ENCODE measurements at places on chromosomes 1 and 21.

GRCh38 chr1:101199637-101199982 lies 37.2 kb upstream of the S1PR1 start:
- DNase-seq: no peak

DNA sequence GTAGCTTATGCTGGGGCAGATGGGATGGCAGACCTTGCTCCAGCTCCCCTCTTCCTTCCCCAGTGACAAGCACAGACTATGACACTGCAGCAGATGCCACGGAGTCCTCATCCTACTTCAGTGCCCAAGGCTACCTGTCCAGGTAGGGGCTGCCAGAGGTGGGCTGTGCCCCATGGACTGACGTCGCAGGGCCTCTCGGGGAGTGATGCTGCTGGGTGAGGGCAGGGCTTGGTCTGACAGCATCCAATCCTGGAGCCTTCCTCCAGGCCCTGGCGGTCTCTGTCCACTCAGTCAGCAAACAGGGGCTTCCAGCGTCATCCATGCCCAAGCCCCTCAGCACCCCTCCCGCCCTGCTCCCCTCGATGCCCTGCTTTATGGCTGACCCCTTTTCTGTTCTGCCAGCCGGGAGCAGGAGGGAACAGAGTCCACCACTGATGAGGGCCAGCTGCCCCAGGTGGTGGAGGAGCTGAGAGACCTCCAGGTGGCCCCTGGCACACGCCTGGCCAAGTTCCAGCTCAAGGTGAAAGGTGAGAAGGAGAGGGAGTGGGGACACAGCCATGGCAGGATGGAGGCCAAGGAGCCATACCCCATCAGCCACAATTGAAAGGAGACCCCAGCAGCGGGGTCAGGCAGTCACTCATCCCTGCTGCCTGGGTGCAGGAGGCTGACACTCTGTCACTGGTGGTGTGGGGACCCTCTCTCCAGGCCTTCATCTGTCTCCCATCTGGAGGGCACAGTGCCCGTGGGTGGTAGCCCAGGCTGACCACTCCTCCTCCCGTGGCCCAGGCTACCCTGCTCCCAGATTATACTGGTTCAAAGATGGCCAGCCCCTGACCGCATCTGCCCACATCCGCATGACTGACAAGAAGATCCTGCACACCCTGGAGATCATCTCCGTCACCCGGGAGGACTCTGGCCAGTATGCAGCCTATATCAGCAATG lies 73.6 kb downstream of the TRIM11 start:
- no peak for DNase-seq

DNA sequence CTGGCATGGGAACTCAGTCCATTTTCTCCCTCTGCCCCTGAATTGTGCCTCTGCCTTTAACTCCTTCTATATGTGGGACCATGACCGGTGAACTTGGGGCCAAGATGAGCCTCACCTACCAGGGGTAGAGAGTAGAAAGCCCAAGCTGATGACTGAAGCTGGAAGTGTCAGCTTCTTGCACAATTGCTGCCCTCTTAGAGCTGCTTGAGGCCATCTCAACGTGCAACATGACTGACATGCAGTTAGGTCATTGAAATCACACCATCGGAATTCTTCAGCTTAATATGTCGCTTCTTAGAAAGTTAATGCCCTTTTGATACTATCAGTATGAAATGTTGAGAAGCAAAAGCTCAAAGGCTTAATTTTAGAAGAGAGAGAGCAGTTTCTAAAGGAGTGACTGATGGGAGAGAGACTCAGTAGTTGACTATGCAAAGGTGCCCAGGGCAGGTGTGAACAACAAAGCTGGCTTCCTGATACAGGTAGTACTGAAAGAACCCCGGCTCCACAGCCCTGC lies 89.4 kb upstream of the UBE2U start:
- no peak for DNase-seq

DNA sequence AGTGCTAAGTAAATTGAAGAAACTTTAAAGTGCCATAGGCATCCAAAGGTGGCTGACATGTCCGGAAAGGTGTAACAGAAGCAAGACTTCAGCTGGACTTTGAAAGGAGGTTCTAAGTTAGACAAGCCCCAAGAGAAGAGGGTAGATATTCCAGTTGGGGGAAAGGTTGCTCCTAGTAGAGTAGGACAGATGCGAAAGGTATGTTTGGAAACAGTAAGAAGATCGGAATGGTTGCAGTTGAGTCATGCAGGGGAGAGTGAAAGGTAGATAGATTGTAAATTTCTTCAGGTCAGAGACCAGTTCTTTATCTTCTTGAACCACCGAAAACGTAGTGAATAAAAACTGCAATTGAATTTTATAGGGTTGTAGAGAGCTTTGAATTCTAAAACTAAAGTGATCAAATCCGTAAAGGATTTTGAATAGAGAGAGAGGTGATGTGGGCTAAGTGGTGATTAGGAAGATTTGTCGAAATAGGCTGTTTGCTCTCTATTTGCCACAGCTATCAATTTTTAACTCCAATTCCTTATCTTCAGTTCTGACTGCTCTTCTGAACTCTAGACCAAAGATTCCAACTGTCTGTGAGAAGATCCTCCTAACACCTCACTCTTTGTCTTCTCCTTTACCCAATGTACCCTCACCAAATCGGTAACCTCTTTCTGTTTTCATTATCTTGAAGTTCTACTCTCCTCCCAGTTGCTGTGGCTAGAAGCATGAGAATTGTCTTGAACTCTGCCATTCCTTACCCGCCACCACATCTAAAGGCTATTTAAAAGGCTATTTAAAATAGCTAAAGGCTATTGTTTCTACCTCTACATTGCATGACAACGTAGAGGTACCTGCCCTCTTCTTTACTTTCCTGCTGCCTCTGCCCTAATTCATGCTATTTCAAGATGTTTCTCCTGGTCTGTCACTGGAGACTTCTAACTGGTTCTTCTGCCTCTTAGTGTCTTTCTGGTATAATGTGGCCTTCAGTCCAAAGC lies 16.7 kb downstream of the MACF1 start:
- no peak for DNase-seq

GRCh38 chr1:227213426-227213825 lies 104.9 kb downstream of the CDC42BPA start:
- DNase-seq: no peak

DNA sequence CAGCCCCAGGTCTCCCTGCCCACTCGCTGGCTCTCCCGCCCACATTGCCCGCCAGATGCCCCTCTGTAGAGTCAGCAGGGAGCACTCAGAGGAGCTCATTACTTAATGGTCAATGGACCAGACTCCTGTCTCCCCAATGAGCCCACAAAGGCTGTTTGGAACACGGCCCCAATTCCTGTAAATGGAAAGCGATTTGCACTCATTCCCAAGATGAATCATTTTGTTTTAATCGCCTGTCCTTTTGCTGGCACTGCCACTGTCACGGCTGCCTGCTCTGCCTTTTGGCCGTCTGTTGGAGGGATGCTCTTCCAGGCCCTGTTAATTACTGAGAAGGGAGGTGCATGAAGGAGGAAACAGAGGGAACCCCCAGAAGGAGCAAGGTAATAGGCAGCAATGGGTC lies 44.8 kb upstream of the ATP2B4 start:
- no peak for DNase-seq

GRCh38 chr1:204337036-204337429 lies 22.7 kb downstream of the PLEKHA6 start:
- no peak for DNase-seq

GRCh38 chr1:225242611-225243010 lies 185.2 kb downstream of the LBR start:
- no peak for DNase-seq

Data from activated CD4-positive, alpha-beta T cell treated with anti-CD3 and anti-CD28 coated beads, Interleukin-10, Interleukin-2, amounts not matched to agents 100 ng/mL and 50 ng/mL, durations not matched to agents 16 hours and 8 hours (primary cell).